ENCODE measurements at places on chromosomes 6 and 20.

DNA sequence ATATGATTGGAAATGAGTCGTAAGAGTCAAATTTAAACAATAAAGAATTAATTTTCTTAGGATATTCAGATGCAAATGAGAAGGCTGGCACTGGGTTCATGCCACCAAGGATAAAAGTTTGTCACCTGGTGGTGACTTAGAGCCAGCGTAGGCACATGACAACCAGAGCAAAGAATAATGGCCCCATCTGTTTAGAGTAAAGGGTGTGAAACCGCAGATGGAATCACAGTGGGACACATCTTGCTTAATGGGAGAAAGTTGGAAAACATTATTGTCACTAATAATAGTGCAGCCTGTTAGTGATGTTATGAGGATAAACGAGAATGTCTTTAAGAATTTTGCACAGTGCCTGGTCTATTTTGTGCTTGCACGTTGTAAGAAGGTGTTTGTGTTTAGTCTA lies 727.8 kb downstream of the QKI start:
- DNase-seq, result no peak

DNA sequence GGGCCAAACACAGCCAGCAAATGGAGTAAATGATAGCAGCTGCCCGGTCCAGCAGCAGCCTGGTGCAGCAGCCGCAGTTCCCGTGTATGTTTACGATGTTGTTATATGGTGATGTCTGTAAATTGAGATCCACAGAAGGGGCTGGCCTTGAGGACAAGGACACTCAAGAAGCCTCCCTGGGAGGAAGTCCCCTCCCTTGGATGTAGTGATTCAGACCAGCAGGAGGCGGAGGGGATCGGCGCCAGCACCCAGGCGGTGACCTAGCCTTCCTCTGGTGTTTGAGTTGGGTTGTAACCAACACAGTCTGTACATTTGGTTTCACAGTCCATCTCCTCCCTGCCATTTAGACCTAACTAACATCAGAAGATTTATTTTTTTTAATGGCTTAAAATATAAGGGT lies 187.8 kb downstream of the SYNDIG1 start:
- no peak for DNase-seq

DNA sequence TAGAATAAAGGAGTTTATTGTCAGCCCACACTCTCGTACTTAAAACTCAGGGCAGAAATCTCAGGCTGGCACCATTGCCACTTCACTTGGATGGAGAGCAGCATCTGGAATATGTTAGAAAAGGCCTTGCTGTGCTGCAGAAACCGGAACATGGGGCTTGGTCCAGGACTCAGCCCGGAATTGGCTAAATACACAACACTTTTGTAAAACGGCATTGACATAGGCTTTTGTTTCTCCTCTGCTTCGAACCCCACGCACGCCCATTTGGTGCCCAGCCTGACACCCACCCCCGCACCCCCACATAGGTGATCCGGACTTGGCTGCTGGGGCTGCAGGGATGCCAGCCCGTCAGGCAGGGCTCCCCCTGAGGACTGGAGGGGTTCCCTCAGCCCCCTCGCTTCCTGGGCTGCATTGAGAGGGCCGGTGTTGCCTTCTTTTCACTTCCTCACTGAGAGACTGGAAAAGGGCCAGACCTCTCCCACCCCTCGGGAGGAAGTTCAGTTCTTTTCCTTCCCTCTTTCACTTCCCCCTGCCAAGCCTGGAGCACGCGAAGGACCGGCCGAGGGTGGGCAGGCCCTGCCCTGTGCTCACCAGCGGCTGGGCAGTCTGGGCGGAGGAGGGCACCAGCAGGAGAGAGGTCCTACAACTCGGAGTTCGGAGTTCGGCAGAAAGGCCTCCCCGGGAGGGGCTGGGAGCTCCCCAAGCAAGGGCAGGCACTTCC lies 17.9 kb upstream of the CST3 start:
- DNase-seq, result no peak

DNA sequence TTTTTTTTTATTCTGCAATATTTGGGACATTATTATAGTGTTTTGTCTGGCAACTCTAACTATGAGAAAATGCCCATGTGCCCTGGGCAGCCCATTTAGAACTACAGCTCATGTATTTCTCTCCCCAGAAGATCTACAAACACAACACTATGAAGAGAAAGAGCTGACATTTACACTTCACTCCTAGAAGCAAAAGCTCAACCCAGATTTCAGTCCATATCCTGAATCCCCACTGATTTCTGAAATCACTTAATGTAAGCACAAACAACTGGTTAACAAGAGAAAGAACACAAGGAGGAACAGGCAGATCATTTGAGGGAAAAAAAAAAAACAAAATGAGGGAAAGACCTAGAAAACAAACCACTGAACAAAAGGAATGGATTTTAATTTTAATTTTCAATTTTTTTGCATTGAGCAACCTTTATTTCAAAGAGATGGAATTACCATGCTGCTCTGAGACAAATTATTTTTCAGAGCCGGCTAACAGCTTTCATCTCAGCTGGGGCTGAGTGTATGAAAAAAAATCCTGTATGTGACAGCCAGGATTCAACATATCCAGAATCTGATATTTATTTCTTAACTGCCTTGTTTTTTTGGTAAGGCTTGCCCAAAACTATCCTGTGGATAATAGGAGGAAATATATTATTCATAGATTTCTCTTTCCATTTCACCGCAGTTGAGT lies 32.5 kb downstream of the KIAA0319 start:
- DNase-seq, result no peak

DNA sequence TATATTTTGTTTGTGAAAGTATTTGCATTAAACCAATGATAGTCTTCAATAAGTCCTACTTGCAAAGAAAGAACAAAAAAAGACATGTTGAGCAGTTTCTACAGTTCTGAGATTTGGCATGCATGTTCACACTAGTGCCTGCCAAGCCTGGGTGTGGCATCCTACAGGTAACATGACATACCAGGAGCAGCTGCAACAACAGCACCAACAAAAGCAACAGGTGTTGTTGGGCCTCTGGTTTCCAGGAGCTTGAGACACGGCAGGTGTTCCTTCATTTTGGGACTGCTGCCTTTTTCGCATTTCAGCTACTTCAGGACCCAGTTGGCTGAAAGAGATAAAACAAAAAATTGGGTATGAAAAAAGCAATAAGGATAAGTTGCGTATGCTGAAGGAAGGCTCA lies 41.2 kb upstream of the MTRF1L start:
- DNase-seq, result no peak

DNA sequence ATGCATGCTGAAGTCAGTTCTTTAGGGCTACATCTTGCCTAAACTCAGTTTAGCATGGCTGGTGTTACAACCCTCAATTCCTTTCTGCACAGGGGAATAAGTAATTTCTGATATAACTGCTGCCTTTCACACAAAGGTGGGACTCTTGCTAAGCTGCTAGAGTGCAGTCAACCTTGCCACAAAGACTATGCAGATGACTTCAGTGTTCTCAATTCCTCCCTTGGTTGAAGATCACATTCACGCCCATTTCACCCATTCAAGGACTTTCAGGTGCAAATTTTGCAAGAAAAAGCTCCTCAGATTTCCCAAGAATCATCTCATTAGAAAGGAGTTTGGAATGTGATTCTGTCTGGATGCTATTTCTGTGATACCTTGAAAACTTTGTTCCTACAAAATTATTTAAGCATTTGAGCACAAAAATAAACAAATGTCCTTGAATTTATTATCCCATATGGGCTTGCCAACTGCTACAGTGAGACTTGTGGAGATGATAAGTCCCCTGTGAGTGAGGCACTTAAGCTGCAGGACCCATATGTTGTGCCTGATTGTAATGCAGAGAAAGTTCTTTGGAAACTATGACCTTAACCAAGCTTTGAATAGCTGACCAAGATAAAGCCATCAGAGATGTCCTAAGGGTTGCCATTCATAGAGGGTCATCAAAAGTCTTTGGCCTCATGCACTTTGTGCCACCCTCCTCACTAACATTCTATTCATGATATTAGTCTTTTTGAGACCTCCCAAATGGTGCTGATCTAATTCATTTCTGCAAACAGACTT lies 111.8 kb downstream of the PLCB4 start:
- no peak for DNase-seq

DNA sequence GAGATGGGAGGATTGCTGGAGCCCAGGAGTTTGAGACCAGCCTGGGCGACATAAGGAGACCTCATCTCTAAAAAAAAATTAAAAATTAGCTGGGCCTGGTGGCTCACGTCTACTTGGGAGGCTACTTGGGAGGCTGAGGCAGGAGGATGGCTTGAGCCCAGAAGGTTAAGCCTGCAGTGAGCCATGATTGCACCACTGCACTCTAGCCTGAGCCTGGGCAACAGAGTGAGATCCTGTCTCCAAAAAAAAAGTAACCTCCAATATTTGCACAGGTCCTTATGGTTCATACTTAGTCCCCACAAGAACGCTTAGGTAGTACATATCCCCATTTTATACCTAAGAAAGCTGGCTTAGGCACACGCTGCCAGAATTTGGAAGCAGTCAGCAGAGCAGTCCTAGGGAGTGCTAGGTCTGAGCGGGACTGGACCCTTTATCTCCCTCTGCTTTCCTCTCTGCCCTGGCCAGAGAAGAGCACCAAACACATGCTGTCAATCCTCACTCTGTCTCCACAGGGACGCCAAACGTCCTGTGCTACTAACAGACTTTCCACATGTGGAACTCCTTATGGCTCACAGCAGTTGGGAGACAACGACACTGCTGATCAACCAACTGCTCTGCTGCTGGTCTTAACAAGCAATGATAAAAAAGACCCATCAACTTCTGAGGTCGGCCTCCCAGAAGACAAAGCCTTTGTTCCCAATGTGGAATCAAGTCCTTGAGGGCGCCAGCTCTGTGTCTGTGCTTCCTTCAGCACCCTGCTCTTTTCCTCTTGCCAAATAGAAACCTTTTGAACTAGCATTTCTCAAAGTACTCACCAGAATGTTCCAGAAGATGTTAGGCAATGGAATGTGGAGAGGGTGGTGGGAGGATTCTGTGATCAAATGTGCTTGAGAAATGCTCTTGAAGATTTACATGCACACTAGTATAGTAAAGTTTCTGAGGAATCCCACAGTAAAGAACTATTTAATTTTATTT lies 226.3 kb upstream of the DTNBP1 start:
- DNase-seq, result no peak

DNA sequence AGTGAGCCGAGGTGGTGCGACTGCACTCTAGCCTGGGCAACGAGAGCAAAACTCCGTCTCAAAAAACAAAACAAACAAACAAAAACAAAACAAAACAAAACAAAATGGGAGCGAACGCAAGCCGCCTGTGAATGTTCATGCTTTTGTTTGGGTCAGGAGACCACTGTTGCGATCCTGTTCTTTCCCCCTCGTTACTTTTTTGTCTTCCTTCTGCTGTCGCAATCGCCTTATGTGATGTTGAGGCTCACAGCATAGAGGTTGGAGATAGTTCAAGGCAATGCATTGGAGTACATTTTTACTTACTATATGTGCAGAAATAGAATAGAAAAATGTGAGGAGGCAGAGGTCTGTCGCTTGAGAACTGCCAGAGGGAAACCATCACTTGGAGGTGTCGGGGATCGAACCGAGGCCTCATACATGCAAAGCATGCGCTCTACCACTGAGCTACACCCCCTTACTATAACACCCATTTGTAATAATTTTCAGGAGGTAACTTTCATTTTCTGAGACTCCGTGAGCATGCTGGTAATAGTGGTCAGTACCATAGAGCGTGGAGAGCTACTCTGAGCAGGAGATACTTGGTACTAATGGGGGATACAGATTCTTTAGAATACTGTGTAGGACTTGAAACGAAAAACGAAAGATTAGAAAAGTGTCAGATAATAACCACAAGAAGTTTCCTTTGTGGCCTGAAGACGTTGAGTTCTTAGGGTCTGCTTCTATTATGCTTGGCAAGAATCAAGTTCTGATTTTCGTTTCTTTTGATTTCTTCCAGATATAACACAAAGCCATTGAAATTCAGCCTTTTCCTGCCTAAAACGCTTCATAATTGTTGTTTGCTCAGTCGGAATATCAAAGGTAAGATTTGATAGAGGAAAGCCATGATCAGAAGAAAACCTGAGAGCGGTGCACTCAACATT lies 121.1 kb downstream of the TRIM27 start:
- no peak for DNase-seq

GRCh38 chr6:45563041-45563440 lies 185.3 kb upstream of the SUPT3H start:
- DNase-seq, result no peak

DNA sequence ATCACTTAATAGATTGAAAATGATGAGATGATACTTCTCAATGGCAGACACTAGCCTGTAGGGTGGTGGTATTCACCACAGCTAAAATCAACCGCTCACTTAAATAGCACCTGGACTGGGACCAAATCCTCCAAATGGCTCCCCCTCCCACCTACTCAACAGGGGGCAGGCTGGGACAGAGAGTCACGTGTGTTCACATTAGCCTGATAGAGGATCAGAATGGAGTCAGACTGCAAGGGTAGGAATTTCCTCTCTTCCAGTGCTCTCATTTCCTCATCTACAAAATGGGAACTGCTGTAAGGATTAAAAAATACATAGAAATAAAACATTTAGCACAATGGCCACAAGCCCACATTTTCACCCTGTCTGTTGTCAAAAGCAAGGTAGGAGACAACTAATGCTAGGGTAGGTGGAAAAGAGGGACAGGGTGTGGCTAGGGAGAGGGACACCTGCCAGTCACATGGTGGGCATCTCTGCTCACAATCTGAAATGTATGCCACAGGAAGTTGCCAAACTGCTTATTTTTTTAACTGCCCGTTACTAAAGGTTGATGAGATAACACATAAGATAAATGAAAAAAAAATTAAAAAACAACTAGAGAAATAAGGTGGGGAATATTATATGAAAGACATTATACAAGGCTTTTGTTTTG lies 55.3 kb downstream of the BACH2 start:
- DNase-seq, result no peak

GRCh38 chr6:13336553-13336952 lies 8.2 kb upstream of the TBC1D7 start:
- peak; percentile 76 for DNase-seq

DNA sequence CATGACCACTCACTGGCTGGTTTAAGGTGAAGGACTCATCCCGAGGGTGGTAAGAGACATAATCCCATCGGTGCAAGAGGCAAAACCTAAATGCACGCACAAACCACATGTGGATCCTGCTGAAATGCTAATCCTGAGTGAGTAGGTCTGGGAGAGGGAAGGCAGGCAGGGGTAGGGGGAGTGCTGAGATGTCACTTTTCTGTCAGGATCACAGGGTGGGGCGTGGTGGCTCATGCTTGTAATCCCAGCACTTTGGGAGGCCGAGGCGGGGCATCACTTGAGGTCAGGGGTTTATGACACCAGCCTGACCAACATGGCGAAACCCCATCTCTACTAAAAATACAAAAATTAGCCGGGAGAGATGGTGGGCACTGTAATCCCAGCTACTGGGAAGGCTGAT lies 97.7 kb upstream of the SRSF6 start:
- no peak for DNase-seq

DNA sequence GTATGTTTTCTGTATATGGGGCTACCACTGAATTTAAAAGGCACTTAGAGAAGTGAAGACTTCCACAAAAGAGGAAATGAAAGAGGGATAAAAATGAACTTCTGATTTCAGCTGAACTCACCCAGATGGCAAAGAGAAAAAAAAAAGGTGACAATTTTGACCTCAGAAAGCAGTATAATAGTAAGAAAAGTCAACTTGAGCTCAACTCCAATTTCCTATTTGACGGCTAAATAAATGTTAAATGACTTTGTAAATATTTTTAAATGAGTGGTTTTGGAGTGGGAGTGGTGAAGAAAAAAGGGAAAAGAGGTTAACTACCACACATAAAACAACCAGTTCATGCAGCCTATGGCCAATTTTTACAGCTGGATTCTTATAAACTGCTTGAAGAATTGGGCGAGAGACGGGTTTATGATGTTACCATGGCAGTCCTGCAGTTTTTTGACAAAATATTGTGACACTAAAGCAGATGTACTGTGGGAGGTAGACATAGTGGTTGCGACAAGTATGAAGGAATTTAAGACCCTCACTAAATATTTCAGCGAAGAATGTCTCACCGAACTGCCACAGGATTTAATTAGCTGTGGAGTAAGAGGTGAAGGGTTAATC lies 49.8 kb upstream of the ADTRP start:
- DNase-seq, result no peak

Data from stimulated activated CD4-positive, alpha-beta T cell treated with anti-CD3 and anti-CD28 coated beads, Interleukin-1b, Interleukin-23, amount 100 ng/mL, for 24 hours (primary cell).